Stimulated activated naive CD8-positive, alpha-beta T cell treated with anti-CD3 and anti-CD28 coated beads, Interleukin-15, Interleukin-2, amounts not matched to agents 100 U/mL and 50 U/mL, for 24 hours (primary cell): ENCODE measurements at places on chromosomes 2 and 18.

DNA sequence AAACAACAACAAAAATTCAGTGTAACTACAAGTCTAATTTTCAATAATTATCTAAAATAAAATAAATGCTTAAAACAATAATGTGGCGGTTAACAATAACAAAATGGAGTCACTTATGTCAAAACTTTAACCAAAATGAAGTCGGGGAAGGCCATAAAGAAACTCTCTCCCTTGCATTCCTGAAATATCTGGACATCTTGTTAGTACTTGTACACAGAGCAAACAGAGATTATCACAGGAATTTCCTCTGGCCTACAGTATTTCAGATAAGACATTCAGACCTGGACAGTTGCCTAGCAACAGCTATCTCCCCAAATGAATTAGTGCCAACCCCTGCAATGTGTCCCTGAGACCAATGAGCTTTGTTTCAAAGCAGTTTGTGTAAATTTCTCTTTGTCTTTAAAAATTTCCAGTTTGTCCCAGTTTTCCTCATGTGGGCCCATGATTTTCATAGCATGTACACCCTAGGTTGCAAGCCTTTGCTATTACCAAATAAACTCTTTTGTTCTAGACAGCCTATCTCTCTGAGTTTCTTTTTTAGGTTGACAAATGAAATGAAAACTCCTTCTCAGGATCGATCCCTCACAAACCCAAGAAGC lies 68.6 kb downstream of the EXOC6B start:
- no peak for DNase-seq

- DNase-seq: no peak
Observed at GRCh38 chr18:13265911-13266217, 47.3 kb downstream of the LDLRAD4 start.

GRCh38 chr2:226477221-226478108 lies 322.2 kb downstream of the IRS1 start:
- DNase-seq: no peak

DNA sequence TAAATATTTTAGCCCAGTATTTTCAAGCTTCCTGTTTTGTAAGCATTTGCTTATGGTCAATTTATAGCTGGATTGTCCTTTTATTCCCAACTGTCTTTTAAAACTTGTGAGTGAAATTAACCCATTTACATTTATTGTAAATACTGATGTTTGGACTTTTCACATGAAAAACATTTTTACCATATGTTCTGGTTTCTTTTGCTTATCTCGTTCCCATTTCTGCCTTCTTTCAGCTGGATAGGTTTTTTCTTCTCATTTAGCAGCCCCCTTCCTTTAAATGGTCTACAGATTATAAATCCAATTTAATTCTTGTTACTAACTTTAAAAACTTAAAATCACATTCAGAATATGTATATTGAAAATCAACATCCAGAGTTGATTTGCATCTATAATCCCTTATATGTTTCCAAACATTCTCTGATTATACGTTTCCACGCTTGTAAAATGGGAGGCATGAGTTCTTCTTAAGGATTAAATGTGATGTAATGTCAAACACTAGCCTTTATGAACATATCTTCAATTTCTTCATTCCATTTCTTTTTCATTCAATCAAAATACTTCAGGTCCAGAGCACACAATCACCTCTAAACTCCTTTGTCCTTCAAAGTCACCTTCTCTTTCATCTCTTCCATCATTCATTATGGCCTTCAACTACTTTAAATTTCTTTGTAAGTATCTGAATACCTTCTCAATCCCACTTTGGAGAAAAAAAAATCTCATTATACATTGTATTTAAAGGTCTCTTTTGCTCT lies 1.1 kb upstream of the KDM3A start:
- no peak for DNase-seq

DNA sequence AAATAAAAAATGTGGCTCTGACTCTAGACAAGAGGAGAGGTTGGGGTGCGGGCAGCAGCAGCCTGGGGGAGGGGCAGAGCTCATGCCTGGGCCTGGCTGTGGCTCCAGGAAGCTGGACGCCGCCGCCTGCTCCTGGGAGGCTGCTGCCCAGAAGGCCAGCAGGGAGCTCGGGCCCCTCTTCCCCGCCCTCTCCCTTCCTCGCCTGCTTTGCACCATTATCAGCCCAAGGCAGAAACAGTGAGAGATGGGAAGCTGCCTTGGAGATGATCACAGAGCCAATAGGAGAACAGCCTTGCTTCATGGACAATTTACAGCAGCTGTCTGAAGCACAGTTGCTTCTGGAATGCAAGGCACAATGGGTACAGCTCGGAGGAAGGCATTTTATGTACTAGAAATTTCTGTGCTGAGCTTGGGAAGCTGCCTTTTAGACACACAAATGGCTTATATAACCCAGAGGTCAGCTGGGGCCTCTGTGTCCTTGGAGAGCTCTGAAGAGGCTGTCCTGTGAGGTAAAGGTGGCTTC lies 55.3 kb upstream of the AFF3 start:
- DNase-seq: no peak

DNA sequence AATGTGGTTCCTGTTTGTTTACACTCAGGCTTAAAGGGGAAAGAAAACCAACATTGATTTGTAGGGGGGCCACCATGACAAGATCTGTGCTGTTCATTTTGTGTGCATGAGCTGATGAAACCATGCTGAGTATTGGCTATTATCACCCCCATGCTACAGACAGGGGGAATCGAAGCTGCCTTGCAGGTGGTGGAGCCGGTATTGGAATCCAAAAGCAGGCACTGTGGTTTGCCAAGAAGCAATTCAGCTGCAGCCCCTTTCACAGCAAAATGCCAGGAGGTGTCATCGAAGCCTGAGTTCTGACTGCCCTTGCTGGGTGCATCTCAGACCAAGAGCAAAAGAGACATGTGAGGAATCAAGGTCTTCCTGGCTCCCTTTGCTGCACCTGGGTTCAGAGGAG lies 221.9 kb downstream of the UXS1 start:
- no peak for DNase-seq

- no peak for DNase-seq
Observed at GRCh38 chr18:71902482-71902881, 641.7 kb downstream of the CBLN2 start.

- no peak for DNase-seq
Observed at GRCh38 chr2:172685467-172685866, 50.2 kb upstream of the RAPGEF4 start.

GRCh38 chr2:239266434-239266766 lies 134.4 kb downstream of the HDAC4 start:
- DNase-seq: no peak

GRCh38 chr2:70984228-70984575 lies 5.8 kb downstream of the ANKRD53 start:
- DNase-seq: no peak

GRCh38 chr2:240467149-240467642 lies 31.7 kb downstream of the GPC1 start:
- DNase-seq: no peak

GRCh38 chr18:4721545-4721944 lies 266.4 kb upstream of the DLGAP1 start:
- DNase-seq: no peak

GRCh38 chr2:43332653-43333052 lies 106.2 kb upstream of the ZFP36L2 start:
- DNase-seq: no peak

- no peak for DNase-seq
Observed at GRCh38 chr2:110881908-110882307, 149.5 kb downstream of the ACOXL start.

GRCh38 chr2:137383391-137383790 lies 580.9 kb upstream of the HNMT start:
- no peak for DNase-seq

DNA sequence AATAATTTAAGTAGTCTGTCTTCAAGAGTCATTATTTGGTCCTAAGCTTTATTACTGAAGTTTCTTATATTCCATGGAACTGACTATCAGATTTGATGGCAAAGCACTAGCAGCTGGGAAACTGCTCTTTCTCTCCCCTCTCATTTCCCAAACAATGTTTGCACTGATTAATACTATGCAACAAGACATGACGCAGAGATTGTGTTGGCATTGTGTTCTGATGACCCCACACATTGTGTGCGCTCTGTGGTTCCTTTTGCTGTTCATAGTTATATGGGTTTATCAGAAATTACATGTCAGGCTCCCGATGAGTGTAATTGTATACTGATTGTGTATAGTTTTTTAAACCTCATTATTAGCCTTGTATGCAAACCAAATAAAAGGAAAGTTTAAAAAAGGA lies 331.6 kb upstream of the FANCL start:
- DNase-seq: no peak

DNA sequence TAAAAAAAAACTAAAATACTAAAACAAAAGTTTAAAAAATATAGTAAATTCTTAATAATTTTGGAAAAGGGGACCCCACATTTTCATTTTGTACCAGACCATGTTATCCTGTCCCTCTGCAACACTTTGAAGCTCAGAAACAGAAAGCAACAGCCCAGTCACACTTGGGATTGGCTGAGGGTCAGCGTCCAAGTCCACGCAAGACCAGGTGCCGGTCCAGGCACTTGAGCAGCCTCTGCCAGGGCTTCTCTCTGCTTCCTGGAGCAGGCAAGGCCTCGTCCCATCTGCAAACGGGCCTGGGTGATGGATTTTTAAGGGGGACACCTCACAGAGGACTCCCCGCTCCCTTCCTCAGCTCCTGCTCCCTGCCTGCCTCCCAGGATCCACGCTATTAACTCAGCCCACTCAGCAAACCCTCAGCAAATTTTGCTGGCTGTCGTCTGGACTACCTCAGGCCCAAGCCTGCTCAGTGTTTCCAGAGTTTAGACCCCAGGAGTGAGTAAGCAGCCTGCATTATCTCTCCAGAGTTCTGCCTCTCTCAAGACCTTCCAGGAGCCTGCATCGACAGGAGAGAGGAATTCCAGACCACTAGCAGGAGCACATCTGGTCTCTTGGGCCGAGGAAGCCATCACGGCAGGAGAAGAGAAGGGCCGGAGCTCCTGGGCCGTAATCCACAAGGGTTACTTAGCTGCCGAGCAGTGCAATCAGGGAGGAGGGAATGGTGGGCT lies 88.7 kb upstream of the STPG4 start:
- DNase-seq: no peak

GRCh38 chr2:213644926-213645325 lies 360.7 kb downstream of the SPAG16 start:
- DNase-seq: no peak
